Esophagus squamous epithelium (tissue), 5 donors: ENCODE measurements at places on chromosomes 3 and 15.

GRCh38 chr3:56985878-56986277 lies 74.6 kb upstream of the SPATA12 start:
- no peak for DNase-seq

- DNase-seq, result no peak
Observed at GRCh38 chr3:159649951-159650350, 338.7 kb upstream of the IL12A start.

DNA sequence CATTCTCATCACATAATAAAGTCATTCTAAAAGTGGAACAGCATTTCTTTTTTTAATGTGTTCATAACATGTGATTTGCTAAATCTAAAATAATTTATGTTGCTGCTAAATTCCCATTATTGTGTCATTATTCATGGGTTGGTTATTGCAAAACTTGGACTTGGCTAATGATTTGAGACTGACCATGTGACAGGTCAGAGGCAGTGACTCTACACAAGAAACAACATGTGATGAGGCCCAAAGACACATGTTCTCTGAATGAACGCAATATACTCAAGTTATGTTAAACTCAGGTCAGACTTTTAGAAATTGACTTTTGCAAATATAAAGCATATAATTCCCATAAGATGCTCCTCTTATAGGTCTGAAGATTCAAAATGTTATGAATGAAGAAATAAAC lies 566.1 kb downstream of the TBL1XR1 start:
- DNase-seq, result no peak

- no peak for DNase-seq
Observed at GRCh38 chr3:99700631-99701268, 62.4 kb downstream of the COL8A1 start.

GRCh38 chr3:137693791-137694190 lies 70.3 kb upstream of the SOX14 start:
- no peak for DNase-seq

DNA sequence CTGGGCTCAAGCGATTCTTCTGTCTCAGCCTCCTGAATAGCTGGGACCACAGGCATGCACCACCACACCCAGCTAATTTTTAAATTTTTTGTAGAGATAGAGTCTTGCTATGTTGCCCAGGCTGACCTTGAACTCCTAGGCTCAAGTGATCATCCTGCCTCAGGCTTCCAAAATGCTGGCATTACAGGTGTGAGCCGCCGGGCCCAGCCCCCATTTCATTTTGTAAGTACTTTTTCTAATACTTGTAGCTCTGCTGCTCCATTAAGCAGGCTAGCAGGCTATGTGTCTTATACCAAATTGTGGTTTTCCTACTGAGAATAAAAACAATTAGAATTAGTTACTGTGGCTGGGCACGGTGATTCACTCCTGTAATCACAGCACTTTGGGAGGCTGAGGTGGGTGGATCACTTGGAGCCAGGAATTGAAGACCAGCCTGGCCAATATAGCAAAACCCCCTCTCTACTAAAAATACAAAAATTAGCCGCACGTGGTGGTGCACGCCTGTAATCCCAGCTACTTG lies 22.4 kb downstream of the NIPA1 start:
- DNase-seq, result no peak
